DMS153 (cell line): ENCODE measurements at places on chromosomes 3 and 15.

GRCh38 chr3:102225005-102225404 is 209.8 kb upstream of the ZPLD1 start:
- no peak for DNase-seq

DNA sequence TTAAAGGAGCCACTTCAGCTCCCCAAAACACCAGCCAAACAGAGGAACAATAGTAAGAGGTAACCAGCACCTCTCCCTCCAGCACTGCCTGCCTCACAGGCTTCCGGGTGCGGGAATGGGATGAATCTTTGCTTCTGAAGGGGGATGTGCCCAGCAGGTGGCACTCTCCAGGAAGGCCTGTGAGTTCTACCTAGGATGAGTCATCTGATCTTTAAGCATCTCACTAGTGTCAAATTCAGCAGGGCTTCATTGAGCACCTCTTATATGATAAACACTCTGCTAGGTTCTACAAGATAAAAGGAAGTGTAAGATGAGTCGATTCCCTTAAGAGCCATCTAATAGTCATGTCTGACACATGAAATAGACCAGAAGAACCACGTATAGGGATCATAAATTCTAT is 237.4 kb upstream of the UMPS start:
- peak; percentile 86 for DNase-seq

DNA sequence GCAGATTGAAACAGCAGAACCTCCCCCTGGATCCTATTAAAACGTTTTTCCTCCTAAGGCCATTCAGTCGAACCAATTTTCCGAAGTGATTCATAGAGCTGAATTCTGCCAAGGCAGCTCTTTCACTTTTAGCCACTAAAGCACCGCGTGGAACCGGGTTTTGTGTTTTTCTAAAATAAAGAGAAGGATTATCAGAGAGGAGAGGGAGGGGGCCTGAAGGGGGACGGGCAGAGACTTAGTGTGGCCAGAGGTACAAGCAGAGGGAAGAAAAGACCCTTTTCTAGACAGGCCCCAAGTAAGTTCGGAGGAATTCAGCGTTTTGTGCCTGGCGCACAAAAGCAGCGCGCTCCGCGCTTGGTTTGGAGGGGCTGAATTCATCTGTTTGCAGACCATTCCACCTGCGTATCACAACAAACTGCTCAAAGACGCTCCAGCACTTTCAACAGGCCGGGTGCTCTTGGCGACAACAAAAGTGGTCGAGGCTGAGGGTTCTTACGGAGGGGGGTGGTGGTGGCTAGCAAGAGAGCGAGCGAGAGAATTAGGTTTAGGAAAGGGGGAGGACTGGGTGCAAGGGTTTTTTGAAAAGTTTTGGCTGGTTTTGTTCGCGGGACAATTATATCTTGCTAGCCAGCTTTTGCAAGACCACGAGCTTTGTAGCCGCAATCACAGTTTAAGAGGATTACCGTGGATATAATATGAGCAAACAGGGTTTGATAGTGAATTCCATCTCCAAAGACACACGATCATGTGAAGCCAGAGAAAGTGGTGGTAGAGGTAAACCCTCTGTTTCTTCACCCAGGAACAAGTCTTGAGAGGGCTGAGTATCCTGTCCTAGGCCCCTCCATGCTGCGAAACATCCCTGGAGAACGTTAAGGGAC is 1.2 kb upstream of the FEZF2 start:
- no peak for DNase-seq

DNA sequence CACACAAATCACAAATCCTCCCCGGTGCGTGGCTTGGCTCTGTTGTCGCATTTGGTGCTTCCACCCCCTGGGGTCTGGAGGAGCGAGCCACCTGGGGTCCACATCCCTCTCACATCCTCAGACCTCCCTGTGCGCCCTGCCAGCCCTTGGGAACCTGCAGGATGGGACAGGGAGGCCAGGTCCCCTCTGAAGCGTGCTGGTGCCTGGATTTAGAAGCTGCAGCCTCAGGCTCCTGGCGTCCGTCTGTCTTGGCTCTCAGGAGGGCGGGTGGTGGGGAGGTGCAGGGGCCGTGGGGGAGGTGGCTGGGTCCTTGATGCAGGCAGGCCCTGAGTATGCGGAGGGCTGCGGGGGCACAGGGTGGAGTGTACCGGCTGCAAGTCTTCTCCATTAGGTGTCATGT is 38.4 kb downstream of the RGMA start:
- DNase-seq, result no peak

DNA sequence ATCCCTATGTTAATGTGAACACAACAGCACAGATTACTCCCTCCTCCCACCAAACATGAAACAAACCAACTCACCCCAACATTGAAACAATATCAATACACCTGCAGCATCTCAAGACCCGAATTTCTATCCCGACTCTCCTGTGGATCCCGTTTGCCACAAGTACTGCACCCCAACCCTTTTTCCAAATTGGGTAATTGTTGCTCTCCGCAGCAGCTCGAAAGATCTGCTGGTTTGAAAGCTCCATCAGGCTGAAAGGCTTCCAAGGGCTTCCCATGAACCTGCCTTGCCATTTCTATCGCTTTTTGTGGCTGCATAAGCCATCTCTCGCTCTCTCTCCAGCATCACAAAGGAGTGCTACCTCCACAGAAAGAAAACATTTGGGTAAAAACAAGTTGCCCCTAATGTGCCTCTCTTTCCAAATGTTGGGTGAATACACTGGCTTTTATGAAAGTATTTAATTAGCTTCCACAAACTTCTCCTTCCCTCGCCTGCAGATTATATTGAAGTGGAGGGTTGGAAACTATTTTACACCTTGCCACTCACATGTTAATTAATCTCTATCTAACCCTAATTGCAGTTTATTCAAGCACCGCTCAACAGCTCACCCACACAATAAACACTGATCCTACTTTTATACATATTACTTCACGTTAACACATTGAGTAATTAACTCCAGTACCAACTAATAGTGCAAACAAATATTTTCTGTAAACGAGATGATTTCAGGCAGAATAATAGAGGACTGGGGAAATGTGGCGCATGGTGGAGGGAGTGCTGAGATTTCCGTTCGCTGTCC is 2.5 kb upstream of the FEZF2 start:
- DNase-seq, result no peak

DNA sequence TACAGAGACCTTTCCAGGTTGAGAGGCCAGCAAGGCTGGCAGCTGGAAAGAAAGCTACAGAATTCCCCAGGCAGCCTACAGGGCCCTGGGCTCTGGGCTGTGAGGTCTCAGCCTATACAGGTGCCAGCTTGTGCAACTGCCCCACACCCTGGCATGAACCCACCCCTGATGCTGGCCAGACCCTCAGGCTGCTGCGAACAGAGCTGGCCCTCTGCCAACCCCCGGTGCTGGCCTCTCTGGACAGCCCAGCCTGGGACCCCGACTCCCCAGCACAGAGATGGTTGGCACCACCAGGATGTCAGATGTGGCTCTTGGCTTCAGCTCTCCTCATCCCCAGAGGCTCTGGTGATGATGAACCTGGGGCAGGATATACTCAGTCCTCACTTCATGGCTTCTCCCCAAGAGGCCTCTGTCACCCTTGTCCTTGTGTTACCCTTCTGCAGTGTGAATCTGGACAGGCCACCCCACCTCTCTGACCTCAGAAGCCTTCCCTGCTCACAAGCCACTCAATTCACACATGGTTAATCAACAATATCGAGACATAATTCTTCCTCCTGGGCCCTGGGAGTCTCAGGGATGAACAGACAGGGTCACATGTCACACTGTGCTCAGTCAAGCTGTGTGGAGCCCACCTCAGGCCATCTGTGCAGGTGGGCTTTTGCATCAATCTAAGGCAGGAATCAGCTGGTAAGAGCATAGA is 11.0 kb upstream of the BFSP2 start:
- DNase-seq, result no peak

DNA sequence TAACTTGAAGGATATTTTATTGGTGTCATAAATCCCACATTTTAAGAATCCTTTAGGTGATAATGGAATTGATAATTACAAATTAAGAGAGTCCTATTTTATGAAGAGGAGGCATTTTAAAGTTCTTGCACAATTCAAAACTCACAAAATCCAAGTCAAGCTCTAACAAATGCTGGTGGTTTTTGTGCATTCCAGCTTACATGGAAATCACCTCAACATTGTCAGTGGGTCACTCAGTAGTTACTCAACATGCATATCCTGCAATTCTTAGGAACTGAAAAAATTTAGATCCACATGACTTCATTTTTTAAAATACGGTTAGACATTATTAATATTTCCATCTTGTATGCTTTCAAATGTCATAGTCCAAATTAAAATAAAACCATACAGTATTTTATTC is 487.2 kb downstream of the CNTN3 start:
- no peak for DNase-seq

DNA sequence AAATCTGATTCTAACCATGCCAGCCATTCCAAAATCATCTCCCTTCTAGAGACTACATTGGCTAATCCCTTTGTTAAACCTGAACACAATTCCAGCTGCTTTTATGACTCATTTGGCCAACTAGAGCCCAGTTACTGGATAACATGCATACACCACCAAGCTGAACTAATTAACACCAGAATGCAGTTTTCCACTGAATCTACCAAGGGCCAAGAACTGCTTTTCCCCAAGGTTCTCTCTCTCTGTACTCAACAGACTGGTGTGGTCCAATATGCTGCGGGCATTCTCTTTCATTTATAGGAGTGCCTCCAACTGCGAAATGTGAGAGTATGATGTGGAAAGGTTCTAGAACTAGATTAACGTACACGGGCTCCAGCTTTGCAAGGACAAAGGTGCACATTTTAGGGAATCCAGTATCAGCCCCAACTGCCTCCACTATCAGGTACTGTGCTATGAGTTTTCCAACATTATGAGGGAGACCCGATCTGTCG is 1.5 kb downstream of the CHSY1 start:
- no peak for DNase-seq

- DNase-seq, result no peak
These were observed 12.1 kb upstream of the TFG start for GRCh38 chr3:100697172-100697571.

GRCh38 chr3:185724761-185725160 is 100.1 kb downstream of the IGF2BP2 start:
- no peak for DNase-seq

DNA sequence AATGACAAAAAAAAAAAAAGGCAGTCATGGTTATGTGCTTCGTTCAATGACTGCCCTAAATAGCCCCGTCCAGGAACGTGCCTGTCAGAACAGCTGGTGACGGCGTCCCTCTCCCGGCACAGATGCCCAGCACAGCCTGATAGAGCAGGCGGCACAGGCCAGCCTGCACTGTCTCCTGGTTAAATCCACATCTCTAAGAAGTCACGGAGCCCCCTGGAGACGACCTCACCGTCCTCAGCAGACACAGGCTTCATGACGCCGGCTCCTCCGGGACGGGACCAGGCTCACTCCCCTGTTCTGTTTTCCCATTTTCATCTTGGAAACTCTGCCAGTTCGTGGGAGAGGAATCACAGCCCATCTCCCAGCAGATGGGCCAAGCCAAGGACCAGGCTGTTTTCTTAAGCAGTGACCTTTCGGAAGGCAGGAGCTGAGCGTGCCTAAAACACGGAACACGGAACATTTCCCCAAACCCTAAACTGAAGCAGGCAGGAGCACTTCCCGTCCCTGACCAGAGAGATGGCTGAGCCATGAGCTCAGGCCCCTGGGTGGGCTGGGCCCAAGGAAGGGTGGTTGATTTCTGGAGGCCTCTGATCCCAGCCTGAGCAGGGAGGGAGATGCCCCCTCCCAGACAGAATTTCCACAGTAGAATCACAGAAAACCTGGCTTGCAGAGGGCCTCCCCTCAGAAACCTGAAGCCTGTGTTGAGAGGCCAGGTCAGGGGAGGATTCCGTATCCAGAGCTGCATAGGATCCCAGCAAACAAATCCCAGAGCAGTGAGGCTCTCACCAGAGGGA is 35.9 kb downstream of the ADCY5 start:
- DNase-seq, result no peak

- no peak for DNase-seq
These were observed 16.6 kb upstream of the PLSCR5 start for GRCh38 chr3:146621723-146622122.

GRCh38 chr3:155495387-155495786 is 201.9 kb upstream of the STRIT1 start:
- no peak for DNase-seq

GRCh38 chr3:127734754-127735473 is 62.2 kb downstream of the ABTB1 start:
- DNase-seq, result no peak

DNA sequence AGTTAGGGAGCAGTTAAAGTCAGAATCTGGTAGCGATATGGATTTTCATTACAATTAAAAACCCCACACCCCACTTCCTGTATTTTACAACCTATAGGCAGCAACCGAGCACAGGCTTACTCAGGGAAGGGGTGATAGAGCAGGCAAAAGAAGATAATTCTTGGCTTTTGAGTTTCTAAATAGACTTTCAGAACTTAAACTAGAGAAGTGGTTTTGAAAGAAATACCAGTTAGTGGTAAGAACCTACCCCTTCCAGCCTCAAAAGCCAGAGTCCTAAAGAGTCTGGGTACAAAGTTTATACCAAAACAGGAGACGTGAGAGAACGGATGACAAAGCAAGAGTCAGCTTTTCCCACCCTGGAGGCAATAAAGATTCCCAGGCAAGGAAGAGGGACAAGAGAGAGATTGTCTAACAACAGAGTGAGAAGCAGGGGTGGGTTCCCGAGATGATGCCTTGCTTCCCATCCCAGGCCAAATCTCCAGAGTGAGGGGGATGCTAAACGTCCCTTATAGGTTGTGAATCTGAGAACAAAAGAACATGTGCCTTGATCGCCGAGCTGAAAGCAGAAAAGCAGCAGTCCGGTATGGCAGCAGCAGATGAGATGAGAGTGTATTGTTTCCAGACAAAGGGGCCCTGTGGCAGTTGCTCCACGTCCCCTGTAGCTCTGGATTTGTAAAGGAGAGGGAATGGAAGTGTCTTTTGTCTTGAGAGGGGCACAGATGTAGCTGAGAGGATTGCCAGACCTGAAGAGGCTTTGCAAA is 36.8 kb downstream of the KLHL6 start:
- DNase-seq, result peak; percentile 28

GRCh38 chr15:73378089-73378488 is 9.3 kb upstream of the HCN4 start:
- DNase-seq, result no peak

- DNase-seq, result no peak
These were observed 42.0 kb upstream of the CTDSPL2 start for GRCh38 chr15:44385344-44385942.

DNA sequence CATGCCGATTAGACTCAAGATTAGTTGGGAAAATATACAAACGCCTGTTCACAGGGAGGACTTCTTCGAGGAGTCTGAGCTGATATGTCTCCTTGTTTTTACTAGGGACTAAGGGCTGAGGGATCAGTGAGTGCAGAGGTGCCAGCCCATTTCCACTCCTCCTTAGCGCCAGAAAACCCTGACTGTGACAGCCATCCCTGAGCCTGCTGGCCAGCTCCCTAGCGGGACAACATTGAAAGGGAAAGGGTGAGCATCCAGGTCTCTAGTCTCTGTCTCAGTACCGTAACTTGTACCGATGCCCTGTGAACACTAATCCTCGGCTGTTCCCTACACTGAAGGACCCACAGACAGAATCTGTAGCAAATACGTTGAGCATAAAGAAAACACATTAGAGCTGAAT is 243.4 kb downstream of the WNT5A start:
- DNase-seq, result no peak
